Spleen (tissue), 13 donors: ENCODE measurements at places on chromosomes 12 and 14. TPM values are rescaled to one million over a fixed set of nuclear protein-coding genes. Genes with fewer than 3 reads are reported as not detected.

HAL gene
- polyA plus RNA-seq = 0.24 TPM

GRCh38 chr12:120381752-120382419, 12.9 kb upstream of the MSI1 start:
- no peak for DNase-seq

DNA sequence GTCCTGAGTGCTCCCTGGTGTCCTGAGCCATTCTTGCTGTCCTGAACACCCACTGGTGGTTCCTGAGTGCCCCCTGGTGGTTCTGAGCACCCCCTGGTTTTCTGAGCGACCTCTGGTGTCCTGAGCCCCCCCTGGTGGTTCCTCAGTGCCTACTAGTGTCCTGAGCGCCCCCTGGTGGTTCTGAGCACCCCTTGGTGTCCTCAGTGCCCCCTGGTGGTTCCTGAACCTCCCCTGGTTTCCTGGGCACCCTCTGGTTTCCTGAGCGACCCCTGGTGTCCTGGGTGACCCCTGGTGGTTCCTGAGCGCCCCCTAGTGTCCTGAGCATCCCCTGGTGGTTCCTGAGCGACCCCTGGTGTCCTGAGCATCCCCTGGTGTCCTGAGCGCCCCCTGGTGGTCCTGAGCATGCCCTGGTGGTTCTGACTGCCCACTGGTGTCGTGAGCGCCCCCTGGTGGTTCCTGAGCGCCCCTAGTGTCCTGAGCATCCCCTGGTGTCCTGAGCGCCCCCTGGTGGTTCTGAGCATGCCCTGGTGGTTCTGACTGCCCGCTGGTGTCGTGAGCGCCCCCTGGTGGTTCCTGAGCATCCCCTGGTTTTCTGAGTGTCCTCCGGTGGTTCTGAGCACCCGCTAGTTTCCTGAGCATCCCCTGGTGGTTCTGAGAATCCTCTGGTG, 473.1 kb downstream of the TMEM121 start:
- peak; percentile 87 for DNase-seq

GRCh38 chr12:63064080-63064479, 86.9 kb downstream of the AVPR1A start:
- DNase-seq = no peak

CLEC2A gene
- not detected for polyA plus RNA-seq

DNA sequence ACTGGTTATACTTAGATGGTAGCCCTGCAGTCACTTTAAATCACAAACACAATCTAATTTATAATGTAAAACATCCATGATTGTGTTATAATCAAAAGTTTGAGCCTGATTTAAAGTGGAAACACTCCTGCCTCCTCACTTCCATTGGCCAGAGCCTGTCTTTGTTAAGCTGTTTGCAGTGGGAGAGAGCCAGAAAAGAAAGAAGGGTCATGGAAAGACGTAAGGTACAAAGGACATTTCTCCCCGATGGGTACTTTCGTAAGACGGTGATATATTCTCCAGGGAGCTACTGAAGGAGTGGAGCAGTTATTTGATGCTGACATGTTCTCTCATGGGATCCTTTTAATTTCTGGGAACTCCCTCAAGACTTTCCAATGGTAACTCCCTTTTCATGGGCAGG, 164.0 kb downstream of the METTL25 start:
- DNase-seq = no peak

DNA sequence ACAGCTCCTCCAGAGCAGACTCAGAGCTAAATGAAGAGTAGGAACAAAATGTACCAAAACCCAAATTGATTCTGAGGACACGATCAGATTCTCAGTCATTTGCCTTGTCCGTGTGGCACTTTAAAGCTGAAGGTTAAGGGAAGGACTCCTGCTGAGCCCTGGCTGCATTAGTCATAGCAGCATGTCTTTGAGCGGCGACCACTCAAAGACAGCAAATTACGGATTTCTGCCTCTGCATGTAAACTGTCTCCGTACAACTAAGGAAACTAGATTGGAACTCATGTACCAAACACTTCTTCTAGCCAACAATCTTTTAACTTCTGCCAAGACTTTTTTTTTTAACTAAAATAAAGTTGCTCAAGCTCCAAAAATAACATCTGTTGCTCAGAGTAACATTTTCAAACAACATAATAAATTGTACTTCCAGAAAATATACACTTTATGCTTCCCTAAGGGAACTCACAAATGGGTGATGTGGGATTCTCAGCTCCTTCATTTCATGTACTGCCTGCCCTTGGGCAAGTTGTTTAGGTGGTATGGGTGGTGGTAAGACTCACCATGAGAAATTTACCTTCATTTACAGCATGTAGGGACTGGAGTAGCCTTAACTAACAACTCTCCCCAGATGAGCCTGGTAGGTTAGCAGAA, 56.1 kb downstream of the RERG start:
- no peak for DNase-seq

DNA sequence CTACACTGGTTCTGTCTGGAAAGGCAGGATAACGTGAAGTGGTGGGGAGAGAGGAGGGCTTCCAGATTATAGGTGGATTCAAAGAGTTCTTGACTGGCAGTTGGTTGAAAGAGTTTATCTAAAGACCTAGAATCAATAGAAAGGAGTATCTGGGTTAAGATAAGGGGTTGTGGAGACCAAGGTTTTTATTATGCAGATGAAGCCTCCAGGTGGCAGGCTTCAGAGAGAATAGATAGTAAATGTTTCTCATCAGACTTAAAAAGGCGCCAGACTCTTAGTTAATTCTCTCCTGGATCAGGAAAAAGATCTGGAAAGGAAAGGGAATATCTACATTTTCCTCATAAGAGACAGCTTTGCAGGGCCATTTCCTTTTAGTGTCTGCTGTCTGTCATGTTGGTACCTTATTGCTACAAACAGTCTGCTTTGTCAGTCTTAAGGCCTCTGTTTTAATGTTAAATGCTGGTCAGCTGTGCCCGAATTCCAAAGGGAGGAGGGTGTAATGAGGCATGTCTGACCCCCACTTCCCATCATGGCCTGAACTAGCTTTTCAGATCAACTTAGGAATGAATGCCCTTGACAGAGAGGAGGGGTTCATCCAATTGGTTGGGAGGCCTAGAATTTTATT, 401.3 kb downstream of the FUT8 start:
- no peak for DNase-seq

GRCh38 chr14:61064856-61065255, 83.8 kb downstream of the SLC38A6 start:
- no peak for DNase-seq

EIF2S3B gene
- polyA plus RNA-seq = 0.39 TPM

- DNase-seq = no peak
Observed at GRCh38 chr12:39267886-39268285, 175.0 kb downstream of the KIF21A start.

DNA sequence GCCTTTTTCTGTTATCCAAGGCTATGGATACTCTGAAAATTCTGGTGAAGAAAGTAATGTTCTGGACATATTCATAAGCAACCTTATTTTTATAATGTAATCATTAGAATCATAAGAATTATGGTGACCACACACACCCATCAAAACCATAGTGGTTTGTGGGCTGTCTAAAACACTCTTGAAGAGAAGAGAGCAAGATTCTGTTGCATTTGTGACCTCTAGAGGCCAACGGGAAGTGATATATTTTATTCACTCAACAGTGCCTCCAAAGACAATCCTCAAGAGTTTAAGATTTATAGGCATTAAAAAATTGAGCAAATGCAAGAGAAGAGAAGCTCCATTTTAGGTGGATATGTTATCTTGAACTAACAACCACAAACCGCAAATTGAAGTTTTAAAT, 68.5 kb upstream of the LGR5 start:
- DNase-seq = no peak

PPM1H gene
- 0.48 TPM for polyA plus RNA-seq

DNA sequence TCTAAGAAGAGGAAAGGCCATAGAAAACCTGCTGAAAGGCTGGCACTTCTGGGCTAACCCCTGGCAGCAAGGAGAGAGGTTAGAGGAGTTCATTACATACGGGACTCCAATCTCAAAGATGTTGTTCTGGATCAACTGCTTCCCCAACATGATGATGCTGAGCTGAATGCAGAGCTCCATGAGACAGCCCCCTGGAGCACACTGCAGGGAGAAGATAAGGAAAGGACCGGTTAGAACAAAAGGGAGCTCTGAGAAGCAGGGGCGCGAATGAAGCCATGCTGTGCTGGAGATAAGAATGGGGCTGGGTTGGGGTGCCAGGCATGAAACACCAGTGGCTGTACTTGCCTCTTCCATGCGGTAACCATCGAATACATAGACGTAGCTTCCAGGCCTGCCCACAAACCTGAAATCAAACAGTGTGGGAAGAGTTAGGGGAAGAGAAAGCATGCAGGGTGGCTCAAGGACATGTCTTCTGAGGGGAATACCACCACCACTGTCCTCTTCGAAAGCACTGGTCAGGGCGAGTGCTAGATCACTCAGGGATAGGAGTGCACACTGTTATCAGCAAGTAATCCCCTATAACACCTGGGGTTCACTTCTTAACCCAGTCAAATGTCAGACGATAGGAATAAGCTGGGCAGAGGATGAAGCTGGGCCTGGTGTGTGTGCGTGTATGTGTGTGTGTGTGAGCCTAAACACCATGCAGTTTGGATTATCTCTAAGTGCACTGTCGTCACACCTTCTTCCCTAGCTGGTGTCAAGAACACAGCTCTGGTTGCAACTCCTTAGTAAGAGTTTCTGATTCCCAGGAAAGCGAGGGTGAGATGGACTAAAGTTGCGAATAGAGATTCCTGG, 180.9 kb downstream of the NTF3 start:
- DNase-seq = no peak

DNA sequence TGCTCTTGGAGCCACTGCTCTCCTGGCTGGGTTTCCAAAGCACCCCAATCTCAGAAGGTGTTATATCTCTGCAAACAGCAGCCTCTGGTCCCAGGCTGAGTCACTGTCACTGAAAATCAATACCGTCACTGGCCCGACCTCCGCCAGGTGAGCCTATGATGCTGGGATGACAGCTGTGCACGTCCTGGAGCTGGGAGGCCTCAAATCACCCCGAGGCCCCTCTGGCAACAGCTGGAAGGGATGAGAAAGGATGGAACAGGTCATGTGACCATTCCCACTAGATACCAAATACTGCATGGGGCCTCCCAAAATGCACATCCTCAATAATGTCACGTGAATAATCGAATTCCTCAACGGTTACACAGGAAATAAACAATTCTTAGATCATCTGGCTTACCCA, 190.8 kb downstream of the TTC7B start:
- DNase-seq = no peak

GRCh38 chr12:29103539-29103974, 45.5 kb upstream of the FAR2 start:
- no peak for DNase-seq

GRCh38 chr12:92619730-92620684, 82.8 kb upstream of the PLEKHG7 start:
- DNase-seq = no peak

GRCh38 chr14:104746934-104747481, 5.9 kb upstream of the SIVA1 start:
- DNase-seq = peak; percentile 46

- DNase-seq = no peak
Observed at GRCh38 chr14:69107407-69108003, 45.4 kb downstream of the DCAF5 start.

NOP9 gene
- polyA plus RNA-seq = 5.2 TPM

HOXC6 gene
- polyA plus RNA-seq = 0.11 TPM

TAS2R9 gene
- not detected for polyA plus RNA-seq

- DNase-seq = peak; percentile 97
Observed at GRCh38 chr12:56636675-56637540, 6.8 kb upstream of the BAZ2A start.

BCL11B gene
- 1.4 TPM for polyA plus RNA-seq

DNA sequence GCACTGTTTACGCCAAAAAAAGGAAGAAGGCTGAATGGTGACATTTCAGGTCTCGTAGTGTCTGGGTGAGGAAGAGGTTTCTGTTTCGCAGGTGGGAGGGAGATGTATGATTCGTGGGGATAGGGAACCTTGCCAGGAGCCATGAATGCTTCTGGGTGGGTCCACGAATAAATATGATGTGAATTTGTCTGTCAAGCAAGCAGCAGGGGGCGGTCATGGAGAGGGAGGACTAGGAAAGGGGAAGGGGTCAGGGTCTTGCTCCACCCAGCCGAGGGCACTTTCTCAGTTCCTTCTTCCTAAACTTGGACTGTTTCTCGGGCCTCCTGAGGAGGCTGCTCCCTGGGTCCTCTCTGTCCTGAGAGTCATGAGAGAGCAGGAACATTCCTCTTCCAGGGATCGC, 72.5 kb downstream of the LGMN start:
- peak; percentile 80 for DNase-seq

DNA sequence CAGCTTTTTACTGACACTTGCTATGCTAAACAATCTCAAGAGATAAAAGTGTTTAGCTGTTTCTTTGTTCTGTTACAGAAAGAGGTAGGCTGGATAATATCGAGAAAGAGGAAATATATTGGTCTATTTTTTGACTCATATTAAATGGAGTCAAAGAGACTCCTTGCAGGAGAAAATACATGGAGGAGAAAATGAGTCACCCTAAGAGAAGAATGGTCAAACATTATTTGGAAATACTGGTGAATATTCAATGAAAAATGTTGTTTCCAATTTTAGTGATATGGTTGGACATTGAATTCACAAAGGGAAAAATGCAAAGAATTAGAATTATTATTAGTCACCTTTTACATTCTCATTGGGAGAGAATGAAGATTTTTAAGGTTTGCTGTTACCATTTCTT, 3.2 kb downstream of the KCNJ8 start:
- DNase-seq = no peak

TAS2R20 gene
- 0.32 TPM for polyA plus RNA-seq
